RPMI8226 (cell line): ENCODE measurements at places on chromosomes 12 and 14.

- DNase-seq: no peak
These were observed 15.5 kb upstream of the CCER1 start for GRCh38 chr12:90970471-90970870.

DNA sequence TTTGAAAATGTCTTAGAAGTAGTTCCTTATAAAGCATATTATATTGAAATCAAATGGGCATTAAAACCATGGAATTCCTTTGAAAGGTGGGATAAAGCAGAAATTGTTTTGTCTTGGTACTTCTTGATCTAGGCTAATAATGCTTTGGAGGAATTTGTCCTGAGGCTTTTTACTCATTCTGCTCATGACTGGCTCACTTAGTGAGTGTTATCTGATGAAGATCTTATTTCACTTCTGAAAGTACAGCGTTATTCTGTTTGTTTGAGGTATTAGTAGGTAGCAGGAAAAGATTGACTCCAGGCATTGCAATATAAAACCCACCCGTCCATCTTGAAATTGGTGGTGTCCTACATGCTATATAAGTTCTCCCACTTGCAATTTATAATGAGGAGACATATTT, 5.5 kb downstream of the C12orf71 start:
- DNase-seq: no peak

DNA sequence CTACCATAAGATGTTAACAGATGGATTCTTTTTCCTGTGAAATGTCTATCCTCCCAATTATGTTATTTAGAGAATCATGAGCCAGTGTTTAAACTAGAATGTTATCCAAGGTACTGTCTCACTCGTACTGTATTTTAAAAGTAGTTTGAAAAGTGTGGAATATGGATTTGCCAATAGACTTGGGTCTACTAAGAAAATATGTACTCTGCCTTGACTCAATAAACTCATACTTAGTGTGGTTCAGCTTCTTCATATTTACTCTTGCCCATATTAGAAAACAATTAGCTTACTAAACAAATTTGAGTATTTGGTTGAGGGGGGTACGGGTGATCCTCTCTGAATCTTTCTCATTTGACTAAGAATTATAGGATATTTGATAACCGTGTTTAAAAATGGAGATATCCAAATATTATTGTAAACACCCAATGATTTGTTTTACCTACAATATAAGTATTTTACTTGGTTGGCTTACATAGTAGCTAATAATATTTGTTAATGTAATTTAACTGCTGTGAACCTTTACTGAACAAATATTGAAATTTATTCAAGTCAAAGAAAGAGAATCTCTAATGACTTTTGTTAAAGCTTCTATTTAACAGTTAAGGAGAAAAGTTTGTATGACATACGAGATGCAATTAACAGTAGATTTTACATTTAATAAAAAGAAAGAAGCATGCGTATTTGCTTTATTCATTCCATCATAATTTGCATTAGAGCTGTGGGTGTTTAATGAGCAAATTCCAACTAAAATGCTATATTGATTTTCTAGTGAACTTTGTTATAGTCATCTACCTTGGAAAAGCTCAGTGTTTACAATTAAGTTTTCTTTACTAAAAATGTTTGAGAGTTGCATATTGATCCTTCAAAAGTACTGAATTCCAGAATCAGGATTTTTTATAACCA, 81.2 kb downstream of the MIPOL1 start:
- DNase-seq: no peak

GRCh38 chr14:28294834-28295440, 471.6 kb upstream of the FOXG1 start:
- peak; percentile 20 for DNase-seq

GRCh38 chr12:4780641-4781611, 60.7 kb downstream of the GALNT8 start:
- DNase-seq: no peak

- DNase-seq: no peak
These were observed 14.8 kb downstream of the KMT5A start for GRCh38 chr12:123398550-123399254.

DNA sequence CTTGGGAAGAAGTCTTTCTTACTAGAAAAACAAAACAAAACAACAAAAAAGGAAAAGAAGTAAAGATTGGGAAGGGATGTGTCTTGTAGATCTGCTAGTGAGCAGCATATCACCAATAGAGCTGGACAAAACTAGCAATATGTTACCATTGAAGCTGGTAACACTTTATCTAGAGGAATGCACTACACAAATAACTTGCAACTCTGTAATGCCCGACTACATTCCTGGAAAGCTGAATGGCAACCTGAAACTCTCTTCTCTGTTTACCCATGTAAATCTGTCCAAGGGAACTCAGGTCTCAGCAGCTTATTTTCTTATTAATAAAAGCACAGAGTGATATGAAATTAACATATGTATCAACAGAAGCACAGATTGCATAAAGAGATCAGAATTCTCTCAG, 624.4 kb downstream of the KCNH5 start:
- no peak for DNase-seq

- no peak for DNase-seq
These were observed 60.2 kb upstream of the ATP2B1 start for GRCh38 chr12:89768586-89769482.

- no peak for DNase-seq
These were observed 13.0 kb upstream of the TMTC2 start for GRCh38 chr12:82673698-82674097.

DNA sequence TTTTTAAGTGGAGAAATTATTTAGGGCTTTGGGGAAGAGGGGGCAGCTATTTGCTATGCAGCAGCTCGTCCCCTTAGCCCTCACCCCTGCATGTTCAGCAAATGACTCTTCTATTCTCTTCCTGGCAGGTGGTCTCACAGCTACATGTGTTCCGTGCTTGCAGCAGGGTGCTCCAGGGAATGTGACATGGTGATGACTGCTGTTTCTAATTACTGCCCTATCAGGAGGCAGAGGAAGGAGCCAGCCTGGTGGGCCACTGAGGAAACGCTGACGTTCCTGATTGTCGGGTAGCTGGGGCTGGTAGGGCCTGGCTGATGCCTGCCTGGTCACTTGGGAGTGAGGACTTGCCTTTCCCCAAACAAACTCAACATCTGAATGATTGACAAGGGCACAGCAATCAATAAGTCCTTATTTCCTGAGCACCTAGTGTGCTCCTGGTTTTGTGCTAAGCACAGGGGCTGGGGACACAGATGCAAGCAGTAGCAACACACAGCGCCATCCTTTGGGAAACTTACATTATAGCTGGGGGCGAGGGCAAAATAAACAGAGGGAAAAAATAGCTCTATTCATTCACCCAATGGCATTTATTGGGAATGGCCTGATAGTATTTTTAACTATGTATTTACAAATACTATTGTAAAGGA, 377.8 kb downstream of the FUT8 start:
- no peak for DNase-seq

DNA sequence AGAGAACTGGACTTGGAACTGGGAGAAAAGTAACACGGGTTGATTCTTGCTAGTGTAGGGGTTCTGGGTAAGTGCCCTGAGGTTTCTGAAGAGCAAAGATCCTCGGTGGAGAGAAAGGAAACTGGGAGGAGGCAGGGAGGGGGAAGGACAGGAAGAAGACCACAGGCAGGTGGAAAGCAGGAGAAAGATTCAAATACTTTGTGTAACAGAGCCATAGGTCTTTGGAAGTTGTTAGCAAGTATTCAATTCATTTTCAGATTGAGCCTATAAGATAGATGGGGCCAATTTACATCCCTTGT, 1.3 kb downstream of the PNP start:
- no peak for DNase-seq

DNA sequence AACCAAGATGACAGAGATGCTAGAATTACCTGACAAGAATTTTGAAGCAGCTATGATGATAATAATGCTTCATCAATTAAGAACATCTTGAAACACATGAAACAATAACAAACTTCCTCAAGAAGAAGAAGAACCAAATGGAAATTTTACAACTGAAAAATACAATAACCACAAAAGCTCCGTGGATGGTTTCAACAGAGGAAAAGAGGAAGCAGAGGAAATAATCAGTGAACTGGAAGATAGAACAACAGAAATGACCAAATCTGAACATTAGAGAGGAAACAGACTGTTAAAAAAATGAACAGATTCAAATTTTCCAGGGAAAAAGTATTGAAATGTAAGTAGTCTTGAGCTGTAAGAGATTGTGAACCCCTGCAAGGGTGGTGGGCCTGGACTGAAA, 62.8 kb upstream of the SLC35F4 start:
- no peak for DNase-seq

GRCh38 chr12:102314821-102315220, 117.2 kb upstream of the PMCH start:
- no peak for DNase-seq

- no peak for DNase-seq
These were observed 4.6 kb downstream of the ZC3H10 start for GRCh38 chr12:56122637-56123036.

DNA sequence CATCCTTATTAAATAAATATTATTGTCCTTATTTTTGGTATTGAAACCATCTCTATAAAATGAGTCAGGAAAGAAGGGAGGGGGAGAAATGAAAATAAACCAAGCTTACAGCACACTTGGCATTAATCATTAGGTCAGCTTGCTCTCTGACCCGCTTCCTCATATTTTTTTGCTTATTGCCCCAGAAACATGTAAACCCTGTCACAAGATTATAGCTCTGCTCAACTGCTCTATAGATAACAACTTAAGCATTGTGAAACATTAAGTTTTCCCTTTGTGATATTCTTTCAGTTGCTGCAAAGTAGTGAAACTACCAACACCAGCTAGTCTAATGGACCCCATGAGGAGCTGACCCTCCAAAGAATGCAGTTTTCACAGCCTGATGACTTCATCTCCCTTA, 819.5 kb downstream of the SLC16A7 start:
- no peak for DNase-seq

GRCh38 chr12:47910486-47910885, 5.7 kb upstream of the VDR start:
- no peak for DNase-seq

- DNase-seq: peak; percentile 25
These were observed 36.9 kb downstream of the PSEN1 start for GRCh38 chr14:73173092-73173735.

- no peak for DNase-seq
These were observed 103.0 kb downstream of the PEBP1 start for GRCh38 chr12:118238888-118239287.

DNA sequence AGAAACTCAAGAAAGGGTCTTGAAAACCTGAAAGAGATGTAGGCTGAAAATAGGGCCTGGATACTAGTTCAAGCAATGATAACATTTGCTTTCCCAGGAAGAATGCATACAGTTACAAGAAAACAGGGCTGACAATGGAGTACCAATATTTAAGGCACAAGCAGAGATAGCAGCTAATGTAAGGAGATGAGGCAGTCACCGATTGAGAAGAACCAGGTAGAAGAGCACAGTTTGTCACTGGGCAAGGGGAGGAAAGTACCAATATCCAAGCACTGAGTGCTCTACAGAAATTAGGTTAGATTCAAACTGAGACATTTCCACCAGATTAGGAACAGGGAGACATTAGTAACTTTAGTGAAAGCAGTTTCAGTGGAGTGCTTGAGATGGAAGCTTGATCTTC, 19.9 kb downstream of the RPS6KA5 start:
- DNase-seq: no peak

GRCh38 chr12:64608901-64609535, 1.3 kb upstream of the RASSF3 start:
- peak; percentile 53 for DNase-seq

GRCh38 chr12:5391653-5392052, 40.3 kb upstream of the NTF3 start:
- no peak for DNase-seq

DNA sequence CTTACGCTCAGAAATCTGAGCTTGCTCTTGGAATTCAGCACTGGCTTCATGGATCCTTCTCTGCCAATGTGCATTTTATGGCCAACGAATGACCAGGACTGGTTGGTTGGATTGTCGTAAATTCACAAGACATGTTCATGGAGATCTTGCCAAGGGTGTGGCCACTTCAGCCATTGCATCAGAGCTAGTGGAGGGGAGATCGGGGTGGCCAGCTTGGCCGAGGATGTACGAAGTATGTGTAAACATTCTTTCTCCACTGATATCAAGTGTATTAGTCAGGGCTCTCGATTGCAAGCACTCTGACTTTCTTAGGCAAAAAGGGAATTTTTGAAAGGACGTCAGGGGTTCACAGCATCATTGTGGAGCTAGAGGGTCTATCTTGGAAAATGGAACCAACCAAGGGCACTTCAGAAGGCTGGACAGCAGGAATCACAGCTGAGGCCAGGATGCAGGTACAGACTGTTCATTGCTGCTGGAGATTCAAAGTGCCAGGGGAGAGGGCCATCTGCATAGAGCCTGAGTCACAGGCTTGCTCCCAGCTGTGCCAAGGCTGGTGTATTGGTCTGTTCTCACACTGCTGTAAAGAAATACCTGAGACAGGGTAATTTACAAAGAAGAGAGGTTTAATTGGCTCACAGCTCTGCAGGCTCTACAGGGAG, 32.9 kb upstream of the ADGRD1 start:
- DNase-seq: no peak
